ENCODE measurements at places on chromosomes 2 and 18.

DNA sequence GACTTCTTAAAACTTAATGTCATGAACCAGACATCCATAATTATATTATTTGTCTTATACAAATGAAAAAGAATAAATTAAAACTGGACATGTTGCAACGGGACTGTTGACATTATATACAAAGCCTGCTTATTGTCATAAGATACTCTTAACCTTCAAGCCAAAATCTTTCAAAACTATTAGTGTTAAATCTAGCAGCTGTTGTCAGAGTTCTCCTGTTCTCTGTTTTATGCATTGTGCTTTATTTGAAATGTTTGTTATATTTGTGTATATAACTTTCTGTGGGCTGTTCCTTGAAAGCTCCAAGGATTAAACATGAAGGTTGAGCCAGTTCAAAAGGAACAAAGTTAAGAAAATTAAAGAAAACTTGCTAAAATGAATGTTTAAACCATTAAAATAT lies 335.5 kb upstream of the NT5C1B start:
- no peak for DNase-seq

DNA sequence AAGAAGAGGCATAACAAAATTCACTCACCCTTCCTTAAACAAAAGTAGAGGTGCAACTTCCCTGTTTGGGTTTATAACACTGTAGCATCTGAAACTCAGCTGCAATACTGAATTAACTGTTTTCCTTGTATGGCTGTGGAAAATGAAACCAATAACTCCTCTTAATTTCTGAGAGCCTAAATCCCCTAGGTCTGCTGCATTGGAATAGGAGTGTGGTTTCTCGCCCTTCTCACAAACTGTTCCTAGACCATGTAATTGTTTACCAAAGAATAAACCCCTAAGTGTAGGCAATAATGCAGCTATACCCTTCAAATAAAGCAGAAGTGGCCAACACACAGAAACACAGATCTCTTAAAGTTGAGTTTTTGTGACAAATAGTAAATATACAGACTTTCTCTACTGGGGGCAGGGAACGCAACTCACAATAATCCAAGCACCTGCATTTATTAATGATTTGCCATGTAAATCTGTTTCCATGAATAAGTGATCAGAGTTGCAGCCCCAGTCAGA lies 52.0 kb downstream of the RASGRP3 start:
- no peak for DNase-seq

DNA sequence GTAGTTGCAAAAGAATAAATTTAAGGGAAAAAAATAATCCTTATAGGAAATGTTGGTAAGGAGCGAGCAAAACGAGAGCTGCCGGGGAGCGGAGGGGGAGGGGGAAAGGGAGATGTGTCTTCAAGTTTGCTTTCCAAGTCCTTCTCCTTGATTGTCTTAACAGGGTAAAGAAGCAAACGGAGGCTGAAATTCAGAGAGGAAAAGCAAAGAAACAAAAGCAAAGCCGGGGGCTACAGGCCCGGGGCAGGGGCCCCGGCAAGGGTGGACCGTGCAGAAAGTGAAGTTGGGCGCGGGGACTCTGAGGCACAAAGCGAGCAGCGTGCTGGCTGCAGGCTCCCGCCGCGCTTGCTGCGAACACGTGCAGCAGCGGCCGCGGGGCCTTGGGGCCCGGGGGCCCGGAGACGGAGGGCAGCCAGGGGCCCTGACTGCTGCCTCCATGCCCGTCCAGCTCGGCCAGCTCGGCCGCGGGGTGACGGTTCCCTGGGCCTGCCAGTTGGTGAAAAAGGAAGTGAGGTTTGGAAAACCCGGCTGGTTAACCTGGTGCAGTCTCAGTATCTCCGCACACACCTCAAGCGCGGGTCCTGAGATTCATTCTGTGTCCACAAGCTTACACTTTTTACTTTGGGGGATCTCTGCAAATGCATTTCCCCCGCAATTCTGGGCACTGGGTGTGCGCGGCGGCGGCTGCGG lies 4.1 kb downstream of the BCL11A start:
- DNase-seq, result no peak

DNA sequence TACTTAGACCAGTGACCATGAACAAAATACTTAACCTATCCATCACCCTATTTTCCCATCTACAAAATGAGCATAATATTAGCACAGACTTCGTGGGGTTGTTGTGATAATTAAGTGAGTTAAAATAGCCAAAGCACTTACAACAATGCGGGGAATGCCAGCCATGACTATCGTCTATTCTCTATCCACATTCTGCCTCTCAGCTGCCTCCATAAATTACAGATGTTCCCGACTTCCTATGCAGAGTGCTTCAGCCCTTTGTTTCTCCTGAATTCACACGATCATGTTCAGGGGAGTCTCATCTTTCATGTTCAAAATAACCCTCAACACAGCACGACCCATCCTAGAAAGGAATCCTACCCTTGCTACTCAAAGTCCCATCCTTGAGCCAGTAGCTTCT lies 211.6 kb downstream of the EN1 start:
- DNase-seq, result no peak

GRCh38 chr2:28676152-28676835 lies 75.3 kb upstream of the PPP1CB start:
- DNase-seq, result no peak

All from stimulated activated CD4-positive, alpha-beta T cell treated with anti-CD3 and anti-CD28 coated beads, Interleukin-1b, Interleukin-23, amount 100 ng/mL, for 24 hours (primary cell).